Astrocyte (in vitro differentiated cells and primary cell): ENCODE measurements at places on chromosomes 4 and X. TPM values are rescaled to one million over a fixed set of nuclear protein-coding genes. Genes with fewer than 3 reads are reported as not detected.
A peak's percentile ranks its signal among the peaks of the same experiment; 100 is the strongest.

DNA sequence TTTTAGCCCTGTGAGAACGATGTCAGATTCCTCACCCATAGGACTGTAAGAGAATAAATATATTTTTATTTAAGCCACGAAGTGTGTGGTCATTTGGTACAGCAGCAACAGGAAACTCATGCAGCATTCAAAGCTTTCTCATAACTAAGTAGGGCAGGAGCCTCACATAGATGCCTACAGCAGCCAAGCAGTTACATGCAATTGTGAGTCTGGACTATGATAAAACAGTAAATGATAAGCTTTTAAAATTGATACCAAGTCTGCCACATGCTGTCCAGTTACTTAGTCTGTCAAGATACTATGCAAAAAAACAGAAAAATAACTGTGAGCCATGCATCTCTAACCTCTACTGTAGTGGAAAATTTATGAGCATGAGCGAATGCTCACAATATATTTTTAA lies 359.6 kb downstream of the HS3ST1 start:
- H3K27me3 ChIP-seq, result no peaks in the 10 kb centered on the region
- H3K27ac ChIP-seq, result no peak overlapping the region
- no peak overlapping the region for H3K4me3 ChIP-seq
- peaks cover 4% of the 10 kb centered on the region for H3K4me1 ChIP-seq

GRCh38 chrX:40012868-40013265 lies 84.9 kb downstream of the BCOR start:
- peaks cover 28% of the 10 kb centered on the region for H3K4me1 ChIP-seq
- peak overlapping the region; percentile 12 for H3K27ac ChIP-seq
- no peaks in the 10 kb centered on the region for H3K36me3 ChIP-seq
- H3K4me3 ChIP-seq, result peak overlapping the region; percentile 50

- H3K4me1 ChIP-seq, result no peaks in the 10 kb centered on the region
- H3K36me3 ChIP-seq, result no peaks in the 10 kb centered on the region
- no peak overlapping the region for H3K4me3 ChIP-seq
- no peak overlapping the region for H3K27ac ChIP-seq
- H3K27me3 ChIP-seq, result no peaks in the 10 kb centered on the region
Measured at GRCh38 chr4:152359208-152360044, 176.5 kb downstream of the FBXW7 start.

DNA sequence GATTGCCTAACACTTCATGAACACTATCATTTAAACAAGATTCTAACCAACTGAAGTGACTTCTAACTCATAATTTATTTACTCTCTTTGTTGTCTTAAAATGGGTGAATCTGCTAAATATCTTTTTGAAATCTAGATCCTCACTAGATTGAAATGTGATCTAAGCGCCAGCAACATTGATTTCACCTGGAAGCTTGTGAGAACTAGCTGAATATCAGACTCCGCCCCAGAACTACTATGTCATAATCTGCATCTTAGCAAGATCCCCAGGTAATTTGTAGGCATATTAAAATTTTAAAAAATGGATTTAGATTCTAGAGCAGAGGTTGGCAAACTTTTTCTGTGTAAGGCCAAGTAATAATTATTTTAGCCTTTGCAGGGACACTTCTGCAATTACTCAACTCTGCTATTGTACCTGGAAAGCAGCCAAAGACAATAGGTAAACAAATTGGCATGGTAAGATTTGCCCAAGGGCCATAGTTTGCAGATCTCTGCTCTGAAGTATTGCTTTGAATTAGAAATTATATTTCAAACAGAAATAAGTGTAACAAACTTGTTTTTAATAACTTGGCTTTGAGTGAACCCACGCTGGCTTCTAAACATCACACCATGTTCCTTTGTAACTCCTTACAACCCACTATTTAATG lies 121.5 kb downstream of the REELD1 start:
- no peaks in the 10 kb centered on the region for H3K36me3 ChIP-seq
- H3K27me3 ChIP-seq, result no peaks in the 10 kb centered on the region
- DNase-seq, result no peak
- peaks cover 19% of the 10 kb centered on the region for H3K4me1 ChIP-seq

- no peak overlapping the region for H3K4me3 ChIP-seq
- H3K27me3 ChIP-seq, result no peaks in the 10 kb centered on the region
- no peaks in the 10 kb centered on the region for H3K4me1 ChIP-seq
- H3K27ac ChIP-seq, result no peak overlapping the region
Measured at GRCh38 chr4:81505004-81505598, 33.4 kb upstream of the RASGEF1B start.

DNA sequence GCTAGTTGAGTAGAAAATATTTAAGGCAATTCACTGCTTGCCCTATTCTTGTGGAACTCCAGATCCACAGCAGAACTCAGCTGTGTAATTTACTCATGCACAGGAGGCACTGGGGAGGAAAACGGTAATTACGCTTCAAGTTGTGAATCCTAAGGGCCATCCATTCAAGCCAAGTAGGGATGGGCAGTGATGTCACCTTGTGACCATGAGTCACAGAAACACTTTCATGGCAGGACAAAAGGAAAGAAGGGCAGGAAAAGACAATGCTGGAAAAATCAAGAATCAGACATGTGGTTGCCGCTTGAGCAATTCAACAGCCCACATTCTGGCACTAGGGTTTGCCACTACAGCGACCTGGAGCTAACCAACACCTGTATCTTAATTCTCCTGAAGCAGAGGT lies 1.4 kb downstream of the PAQR3 start:
- H3K36me3 ChIP-seq, result peaks cover 2% of the 10 kb centered on the region
- H3K27me3 ChIP-seq, result peaks cover under 1% of the 10 kb centered on the region
- no peak overlapping the region for H3K27ac ChIP-seq
- H3K4me1 ChIP-seq, result peaks cover 11% of the 10 kb centered on the region

- no peaks in the 10 kb centered on the region for H3K4me1 ChIP-seq
- no peak overlapping the region for H3K4me3 ChIP-seq
- no peaks in the 10 kb centered on the region for H3K36me3 ChIP-seq
- peak; percentile 72 for DNase-seq
- H3K27ac ChIP-seq, result no peak overlapping the region
Measured at GRCh38 chr4:185640811-185641675, 105.7 kb upstream of the PDLIM3 start.

- H3K4me1 ChIP-seq, result peaks cover 10% of the 10 kb centered on the region
- no peak overlapping the region for H3K27ac ChIP-seq
- H3K27me3 ChIP-seq, result no peaks in the 10 kb centered on the region
- DNase-seq, result peak; percentile 57
- no peaks in the 10 kb centered on the region for H3K36me3 ChIP-seq
- H3K4me3 ChIP-seq, result no peak overlapping the region
Measured at GRCh38 chr4:51943221-51943620, 76.9 kb downstream of the LRRC66 start.

DNA sequence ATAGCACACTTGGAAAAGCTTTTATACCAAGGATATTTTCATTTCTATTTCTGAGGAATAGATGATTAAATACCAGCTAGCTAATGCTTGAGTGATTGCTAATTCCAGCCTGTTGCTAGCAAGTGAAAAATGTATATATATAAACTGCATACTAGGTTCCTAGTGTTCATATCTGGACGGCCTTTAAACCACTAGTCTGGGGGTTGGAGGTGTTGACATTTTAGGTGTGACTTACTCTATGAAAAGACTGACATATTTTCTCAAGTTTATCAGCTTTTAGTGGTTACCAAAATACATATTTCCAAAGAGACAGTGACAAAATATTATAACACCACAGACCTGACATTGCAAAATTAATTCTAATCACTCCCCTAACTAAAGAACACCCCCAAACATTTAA lies 44.7 kb downstream of the MTMR8 start:
- no peak overlapping the region for H3K27ac ChIP-seq
- H3K36me3 ChIP-seq, result no peaks in the 10 kb centered on the region
- H3K4me3 ChIP-seq, result no peak overlapping the region
- no peaks in the 10 kb centered on the region for H3K4me1 ChIP-seq
- no peaks in the 10 kb centered on the region for H3K27me3 ChIP-seq

The GRIA3 gene
- total RNA-seq, result 18.6 and 27.8 TPM in 2 replicates

The VSIG1 gene
- not detected in 2 replicates for total RNA-seq

The ATP10D gene
- total RNA-seq, result 69.6 and 75.8 TPM in 2 replicates
